Cortex of kidney (tissue), 1 donor: ENCODE measurements at places on chromosomes 3 and 15.

DNA sequence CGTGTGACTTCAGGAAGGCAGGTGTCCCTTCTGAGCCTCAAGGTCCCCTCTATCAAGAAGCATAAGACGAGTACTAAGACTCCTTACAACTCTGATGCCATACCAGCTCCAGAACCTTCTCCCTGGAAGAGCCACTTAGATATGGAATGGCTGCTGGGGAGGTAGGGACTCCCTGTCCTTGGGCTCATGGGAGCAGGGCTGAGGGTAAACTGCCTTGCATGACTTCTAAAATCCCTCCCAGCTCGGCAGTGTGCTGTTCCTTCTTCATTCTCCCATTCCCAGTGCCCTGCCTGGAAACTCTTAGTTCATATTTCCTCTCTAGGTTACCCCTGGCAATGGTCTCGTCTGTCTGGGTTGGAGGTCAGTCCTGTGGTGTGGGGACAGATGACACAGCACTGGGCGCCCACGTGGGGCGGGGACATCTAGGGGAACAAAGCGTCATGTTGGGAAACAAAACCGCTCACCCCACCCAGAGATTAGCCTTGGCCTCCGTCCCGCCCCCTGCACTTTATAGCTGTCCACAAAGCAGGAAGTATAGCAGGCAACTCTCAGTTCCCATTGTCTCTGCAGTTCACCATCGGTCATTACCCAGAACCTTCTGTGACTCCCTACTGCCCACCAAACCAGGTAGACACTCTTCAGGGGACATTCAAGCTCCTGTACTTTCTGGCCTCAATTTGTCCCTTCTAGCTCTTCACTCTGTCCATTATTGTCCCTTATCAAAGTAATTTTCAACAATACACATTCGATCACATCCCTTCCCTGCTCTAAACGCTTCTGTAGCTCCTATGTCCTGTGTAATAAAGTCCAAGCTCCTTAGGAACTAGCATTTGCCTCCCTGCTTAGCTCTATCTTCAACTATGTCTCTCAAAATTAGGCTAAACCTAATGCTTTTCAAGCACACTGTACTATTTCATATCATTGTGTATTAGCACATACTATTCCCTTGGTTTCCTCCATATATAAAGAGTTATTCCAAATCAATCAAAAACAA is 73.8 kb downstream of the IQSEC1 start:
- no peak for DNase-seq

- no peak for DNase-seq
Measured at GRCh38 chr15:95175914-95176658, 944.7 kb downstream of the MCTP2 start.

DNA sequence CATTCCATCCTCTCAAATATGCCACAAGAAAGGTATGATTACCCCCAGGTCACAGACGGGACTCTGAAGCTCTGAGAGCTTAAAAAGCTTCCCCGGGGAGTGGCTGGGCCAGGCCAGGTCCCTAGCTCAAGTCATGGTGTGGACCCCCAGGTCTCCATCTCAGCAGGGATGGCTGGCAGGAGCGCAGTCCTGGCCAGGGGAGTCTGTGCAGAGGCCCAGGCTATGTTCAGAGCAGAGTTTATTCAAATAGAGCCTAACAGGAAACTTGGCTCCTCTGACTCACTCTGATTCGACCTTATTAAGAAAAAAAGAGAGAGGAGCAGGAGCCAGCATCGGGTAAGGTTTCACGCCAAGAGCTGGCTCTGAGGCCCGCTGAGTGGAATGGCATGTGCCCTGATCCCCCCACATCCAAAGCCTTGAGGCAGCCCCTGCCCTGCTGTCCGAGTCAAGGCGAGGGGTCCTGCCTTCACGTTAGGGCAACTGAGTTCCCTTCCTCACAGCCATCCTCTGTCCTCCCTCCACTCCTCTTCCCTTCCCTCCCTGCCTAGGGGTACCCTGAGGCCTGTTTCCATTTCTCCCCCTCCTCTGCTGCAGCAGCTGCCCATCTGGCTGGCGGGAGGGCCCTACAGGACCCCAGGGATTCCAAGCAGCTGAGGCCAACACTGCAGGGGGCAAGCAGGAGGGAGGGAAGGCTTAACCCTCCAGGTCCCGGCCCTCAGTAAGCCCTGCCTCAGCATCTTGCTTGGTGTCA is 1.9 kb upstream of the LOXL1 start:
- no peak for DNase-seq

DNA sequence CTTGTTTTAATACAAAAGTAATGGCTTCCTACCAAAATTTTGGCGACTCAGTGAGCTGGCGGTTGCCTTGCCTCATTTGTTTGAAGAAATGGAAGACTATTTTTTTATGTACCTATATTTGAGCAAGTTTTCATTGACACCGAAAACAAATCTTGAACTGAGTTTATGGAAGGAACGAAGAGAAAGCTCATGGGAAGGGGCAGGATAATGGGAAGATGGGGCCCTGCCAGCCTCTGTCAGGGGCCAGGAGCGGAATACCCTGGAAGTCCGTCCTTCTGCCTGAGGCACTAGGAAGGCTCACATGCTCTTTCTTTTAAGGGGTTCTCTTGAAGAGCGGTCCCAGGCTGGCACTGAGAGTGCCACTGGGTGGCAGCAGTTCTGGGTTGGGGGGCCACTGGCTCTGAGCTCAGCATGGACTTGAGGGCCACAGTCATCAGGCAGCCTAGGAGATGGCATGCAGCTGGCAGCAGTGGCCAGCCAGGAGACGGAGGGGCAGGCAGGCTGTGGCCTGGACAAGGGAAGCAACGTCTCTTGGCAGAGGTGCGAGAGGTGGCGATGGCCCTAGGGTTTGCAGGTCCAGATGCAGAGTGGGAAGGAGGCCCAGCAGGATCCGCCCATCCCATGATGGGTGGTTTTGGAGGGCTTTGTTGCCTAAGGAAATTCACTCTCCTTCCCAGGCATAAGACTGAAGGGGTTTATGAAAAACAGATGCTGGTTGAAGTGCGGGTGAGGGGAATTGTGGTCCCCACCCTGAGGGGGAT is 41.6 kb downstream of the ISG20 start:
- no peak for DNase-seq

GRCh38 chr3:187968883-187969580 is 184.9 kb upstream of the LPP start:
- DNase-seq: no peak

DNA sequence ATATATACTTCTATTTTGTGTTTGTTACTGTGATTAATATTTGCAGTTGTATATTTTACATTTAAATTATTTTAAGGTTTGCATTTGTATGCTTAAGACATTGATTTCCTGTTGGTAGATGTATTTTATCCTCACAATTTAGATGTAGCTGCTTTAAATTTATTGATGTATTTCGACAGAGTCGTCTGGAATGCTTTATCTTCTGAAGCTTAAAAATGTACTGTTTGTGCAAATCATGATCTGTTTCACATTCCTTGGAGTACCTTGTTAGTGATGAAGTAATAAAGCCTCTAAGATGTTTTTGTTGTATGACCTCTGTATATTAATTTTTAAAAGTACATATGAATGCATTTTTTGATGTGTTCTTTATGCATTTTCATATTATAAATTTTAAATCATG is 1.9 kb downstream of the CHD2 start:
- DNase-seq: no peak

- no peak for DNase-seq
Measured at GRCh38 chr3:108406661-108407206, 103.7 kb downstream of the MYH15 start.

- no peak for DNase-seq
Measured at GRCh38 chr15:63851431-63851830, 17.7 kb upstream of the HERC1 start.

DNA sequence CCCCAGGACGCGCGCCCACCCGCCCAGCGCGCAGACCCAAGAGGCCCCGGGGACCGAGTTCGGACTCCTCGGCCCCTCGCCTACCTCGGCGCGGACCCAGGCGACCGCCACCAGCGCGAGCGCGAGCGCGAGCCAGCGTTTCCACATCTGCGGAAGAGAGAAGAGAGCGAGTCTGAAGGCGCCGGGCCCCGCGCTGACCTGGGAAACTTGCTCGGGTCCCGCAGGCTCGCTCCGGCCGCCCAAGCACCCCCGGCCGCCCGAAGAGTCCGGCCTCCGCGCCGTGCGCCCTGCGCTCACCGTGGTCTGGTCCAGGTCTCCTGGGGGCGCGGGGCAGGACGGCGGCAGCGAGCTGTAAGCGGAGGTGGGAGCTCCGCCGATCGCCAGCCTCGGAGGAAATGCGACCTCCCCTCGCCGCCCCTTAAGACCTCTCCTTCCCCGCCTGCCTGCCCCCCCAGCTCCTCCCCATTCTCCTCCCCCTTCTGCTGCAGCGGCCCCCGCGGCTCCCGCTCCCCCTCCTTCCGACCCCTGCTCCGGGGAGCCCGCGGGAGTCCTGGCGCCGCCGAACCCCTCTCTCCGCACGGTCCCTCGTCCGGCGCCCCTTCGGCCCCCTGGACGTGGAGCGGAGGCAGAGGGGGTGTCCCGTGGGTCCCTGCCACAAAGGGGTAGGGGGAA is at the start of gene FSTL1:
FSTL1 (minus strand) TSS at position 393 of the 672 bp plus-strand sequence; CDS start at position 147, 246 bp downstream.
- no peak for DNase-seq

DNA sequence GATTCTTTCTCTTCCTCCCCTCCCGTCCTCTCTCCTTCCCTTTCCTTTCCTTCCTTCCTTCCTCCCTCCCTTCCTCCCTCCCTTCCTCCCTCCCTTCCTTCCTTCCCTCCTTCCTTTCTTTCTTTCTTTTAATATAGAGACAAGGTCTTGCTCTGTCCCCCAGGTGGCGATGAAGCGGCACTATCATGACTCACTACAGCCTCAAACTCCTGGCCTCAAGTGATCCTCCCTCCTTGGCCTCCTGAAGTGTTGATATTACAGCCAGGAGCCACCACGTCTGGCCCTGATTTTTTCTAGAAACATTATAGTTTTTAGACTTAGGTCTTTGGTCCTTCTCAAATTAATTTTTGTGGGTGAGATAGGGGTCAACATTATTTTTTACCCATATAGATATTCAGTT is 15.5 kb downstream of the GRM2 start:
- DNase-seq: no peak

DNA sequence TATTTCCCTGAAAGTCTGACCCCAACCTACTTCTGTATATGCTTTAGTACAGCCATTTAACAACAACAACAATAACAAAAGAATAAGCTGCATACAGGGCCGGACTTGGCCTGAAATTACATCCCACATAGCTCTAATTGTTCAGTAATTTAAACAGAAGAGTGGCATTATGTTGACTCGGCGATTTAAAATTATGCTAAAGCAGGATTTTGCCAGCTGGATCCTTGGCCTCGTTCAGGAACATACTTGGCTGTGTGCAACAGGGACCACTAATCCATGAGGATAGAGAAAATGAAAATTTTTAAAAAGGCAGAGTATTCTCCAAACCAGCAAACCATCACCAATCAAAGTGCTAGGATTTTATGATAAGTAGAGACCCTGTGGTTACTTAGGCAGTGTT is 433.1 kb upstream of the RBMS3 start:
- no peak for DNase-seq

- no peak for DNase-seq
Measured at GRCh38 chr3:183555541-183556081, at the start of gene KLHL6. Gene KLHL6 (minus strand): TSS chr3:183555706. CDS start chr3:183555653, 53 bp downstream.

DNA sequence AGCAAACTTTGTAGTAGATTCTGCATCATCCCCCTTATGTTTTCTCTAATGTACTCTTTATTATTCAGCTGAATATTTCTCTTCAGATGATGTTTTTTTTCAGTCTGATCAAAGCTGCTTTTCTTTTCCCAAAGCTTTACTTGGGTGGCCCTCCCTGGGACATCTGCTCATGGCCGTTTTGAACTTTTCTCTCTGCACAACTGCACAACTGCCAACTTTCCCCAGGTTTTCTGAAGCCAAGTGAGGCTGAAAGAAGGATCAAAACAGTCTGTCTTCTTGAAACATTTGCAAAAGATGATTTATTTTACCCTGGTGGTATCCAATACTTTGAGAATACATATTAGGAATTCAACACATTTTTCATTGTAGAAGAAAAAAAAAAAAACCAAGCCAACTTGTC is 43.0 kb downstream of the GASK1A start:
- DNase-seq: no peak

- DNase-seq: no peak
Measured at GRCh38 chr3:52865994-52866393, 31.2 kb upstream of the MUSTN1 start.

GRCh38 chr3:165196577-165197480 is 645 bp upstream of the SLITRK3 start:
- no peak for DNase-seq

DNA sequence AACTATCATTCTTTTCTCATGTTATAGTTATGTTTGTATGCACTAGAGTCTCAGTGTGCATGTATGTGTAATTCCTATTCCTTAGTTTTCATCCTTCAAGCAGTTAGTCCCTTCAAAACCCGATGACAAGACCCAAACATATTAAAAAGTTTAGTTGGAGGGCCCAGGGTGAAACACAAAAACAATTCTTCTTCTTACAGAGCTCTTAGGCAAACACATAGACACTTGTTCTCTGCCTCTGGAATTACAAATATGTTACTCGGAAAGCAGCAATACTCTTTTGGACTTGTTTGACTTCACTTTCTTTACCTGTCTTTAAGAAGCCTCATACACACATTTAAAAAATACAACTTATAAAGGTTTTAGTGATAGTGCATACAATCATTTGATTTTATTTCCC is 763 bp upstream of the CNTN6 start:
- DNase-seq: no peak

GRCh38 chr15:34799149-34800101 is 4.1 kb upstream of the ACTC1 start:
- no peak for DNase-seq

GRCh38 chr15:85334241-85334640 is 46.2 kb upstream of the AKAP13 start:
- no peak for DNase-seq

DNA sequence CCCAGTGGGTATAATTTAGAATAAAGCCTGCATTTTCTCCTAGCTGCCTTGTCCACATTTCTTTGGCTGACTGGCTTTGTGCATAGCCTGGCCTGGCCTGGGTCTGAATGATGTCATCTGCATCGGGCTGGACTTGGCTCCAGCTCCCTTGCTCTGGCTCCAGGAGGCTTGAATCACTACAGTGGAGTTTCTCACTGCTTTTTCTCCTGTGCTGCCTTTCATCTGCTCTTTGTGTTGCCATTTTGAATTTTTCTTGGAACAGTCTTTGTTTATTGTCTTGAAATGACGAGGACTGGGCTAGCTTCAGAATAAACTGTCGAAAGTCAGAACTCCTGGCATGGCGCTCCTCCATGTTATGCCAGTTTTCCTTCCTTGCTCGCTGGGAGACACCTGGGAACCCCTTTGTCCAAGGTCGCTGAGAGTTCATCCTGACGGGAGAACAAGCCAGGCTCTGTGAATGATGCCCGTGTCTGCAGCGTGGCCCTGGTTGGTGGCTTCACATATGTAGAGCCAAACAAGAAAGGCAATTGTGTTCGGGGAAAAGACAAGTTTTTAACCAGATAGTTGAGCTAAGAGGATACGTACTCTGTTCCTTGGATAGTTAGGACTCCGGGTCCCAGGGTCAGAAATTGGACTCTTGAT is 258.9 kb downstream of the PDZRN3 start:
- no peak for DNase-seq
